Erythroblast (primary cell): ENCODE measurements at places on chromosomes 12 and 14.

GRCh38 chr12:128807161-128807724 lies 16.5 kb downstream of the SLC15A4 start:
- DNase-seq: no peak

DNA sequence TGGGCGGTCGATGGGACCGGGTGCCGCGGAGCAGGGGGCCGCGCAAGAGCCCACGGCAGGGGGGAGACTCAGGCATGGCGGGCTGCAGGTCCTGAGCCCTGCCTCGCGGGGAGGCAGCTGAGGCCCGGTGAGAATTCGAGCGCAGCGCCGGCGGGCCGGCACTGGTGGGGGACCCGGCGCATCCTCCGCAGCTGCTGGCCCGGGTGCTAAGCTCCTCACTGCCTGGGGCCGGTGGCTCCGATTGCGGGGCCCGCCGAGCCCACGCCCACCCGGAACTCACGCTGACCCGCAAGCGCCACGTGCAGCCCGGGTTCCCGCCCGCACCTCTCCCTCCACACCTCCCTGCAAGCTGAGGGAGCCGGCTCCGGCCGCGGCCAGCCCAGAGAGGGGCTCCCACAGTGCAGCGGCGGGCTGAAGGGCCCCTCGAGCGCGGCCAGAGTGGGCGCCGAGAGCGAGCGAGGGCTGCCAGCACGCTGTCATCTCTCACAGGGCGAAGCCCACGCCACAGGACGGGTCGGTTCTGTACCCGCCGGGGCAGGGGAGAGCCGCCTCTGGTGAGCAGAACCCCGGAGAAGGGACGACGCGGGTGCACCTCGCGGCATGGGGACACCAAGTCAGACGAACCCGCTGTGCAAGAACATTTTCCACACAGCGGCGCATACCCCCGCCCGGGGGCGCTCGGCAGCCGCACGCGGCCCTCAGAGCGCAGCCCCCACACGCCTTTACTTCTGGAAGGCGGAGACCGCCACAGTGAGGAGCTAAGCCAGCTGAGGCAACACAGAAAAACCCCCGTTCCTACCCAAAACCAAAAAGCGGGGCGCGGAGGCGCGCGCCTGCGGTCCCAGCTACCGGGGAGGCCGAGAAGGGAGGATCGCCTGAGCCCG lies 1.2 kb upstream of the SIVA1 start:
- DNase-seq: no peak

DNA sequence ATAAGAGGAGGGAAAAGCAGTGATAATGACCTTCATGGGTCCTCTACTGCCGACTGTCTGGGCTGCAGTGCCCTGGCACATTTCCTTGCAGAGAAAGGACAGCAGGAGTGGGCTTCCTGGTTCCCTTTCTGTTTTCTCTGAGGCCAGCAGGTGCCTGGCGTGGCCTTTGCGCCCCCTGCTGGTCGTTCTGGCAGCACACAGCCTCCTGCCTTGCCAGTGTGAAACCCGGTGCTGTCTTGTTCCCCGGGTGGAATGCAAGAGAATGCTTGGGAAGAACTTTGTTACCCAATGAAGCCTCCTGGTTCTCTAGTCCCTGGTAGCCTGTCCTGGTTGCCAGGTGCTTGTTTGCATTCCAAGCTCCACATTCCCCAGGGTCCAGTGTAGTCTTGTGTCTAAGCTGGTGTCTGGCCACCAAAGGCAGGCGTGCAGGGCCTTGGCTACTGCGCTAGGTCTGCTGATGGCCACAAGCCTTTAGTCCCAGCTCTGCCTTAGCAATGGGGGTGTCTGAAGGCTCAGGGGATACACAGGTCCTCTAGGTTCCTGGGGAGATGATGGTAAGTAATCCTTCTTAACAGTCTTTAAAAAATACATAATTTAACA lies 1392.4 kb upstream of the TMEM132C start:
- peak; percentile 68 for DNase-seq

- peak; percentile 37 for DNase-seq
Observed at GRCh38 chr12:64608901-64609535, 1.3 kb upstream of the RASSF3 start.

GRCh38 chr14:90096566-90096965 lies 34.8 kb downstream of the KCNK13 start:
- no peak for DNase-seq
